ENCODE measurements at places on chromosomes 13 and 19.

DNA sequence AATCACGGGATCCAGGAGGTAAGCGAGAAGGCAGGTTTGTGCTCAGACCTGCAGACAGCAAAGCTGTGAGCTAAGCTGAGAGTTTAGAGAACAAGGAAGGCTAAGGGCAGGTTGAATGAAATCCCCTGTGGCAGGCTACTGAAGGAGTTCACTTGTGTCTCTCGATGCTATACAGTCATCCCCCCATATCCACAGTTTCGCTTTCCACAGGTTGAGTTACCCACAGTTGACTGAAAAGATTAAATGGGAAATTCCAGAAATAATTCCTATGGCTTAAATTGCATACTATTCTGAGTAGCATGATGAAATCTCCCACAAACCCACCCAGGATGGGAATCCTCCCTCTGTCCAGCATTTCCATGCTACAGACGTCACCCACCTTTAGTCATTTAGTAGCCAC, 49.6 kb downstream of the ABCC4 start:
- no peak for DNase-seq

- no peak for DNase-seq
Measured at GRCh38 chr19:19145281-19145680, 7.0 kb upstream of the TMEM161A start.

- no peak for DNase-seq
Measured at GRCh38 chr13:112791663-112792440, 102.0 kb downstream of the ATP11A start.

- DNase-seq: no peak
Measured at GRCh38 chr13:78215458-78216108, 297.0 kb upstream of the EDNRB start.

GRCh38 chr13:36979361-36980050, 19.6 kb downstream of the ALG5 start:
- no peak for DNase-seq

DNA sequence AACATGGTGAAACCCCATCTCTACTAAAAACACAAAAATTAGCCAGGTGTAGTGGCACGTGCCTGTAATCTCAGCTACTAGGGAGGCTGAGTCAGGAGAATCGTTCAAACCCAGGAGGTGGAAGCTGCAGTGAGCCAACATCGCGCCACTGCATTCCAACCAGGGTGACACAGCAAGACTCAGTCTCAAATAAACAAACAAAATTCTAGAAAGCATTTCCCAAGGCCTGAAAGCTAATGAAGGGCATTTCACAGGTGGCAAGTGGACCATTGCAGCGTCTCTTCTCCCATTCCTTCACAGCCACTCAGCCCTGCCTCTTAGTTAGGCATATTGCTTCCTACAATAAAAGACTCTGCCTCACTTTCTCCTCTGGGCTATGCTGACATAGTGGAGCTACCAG, 13.5 kb upstream of the RXFP2 start:
- DNase-seq: no peak

DNA sequence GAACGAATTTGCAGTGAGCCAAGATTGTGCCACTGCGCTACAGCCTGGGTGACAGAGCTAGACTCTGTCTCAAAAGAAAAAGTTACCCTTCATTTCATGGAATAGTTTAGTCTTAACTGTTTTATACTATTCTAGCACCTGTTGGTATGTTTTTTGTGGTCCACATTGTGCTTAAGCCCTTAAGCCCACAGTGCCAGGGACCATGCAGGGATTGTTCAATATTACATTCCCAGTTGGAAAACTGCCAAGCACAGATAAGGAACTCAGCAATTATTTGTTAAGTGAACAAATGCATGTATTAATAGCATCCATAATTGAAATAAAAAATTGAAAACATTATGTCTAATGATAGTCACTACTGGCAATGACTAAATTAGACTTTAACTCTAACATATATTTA, 193.5 kb downstream of the PCDH17 start:
- no peak for DNase-seq

DNA sequence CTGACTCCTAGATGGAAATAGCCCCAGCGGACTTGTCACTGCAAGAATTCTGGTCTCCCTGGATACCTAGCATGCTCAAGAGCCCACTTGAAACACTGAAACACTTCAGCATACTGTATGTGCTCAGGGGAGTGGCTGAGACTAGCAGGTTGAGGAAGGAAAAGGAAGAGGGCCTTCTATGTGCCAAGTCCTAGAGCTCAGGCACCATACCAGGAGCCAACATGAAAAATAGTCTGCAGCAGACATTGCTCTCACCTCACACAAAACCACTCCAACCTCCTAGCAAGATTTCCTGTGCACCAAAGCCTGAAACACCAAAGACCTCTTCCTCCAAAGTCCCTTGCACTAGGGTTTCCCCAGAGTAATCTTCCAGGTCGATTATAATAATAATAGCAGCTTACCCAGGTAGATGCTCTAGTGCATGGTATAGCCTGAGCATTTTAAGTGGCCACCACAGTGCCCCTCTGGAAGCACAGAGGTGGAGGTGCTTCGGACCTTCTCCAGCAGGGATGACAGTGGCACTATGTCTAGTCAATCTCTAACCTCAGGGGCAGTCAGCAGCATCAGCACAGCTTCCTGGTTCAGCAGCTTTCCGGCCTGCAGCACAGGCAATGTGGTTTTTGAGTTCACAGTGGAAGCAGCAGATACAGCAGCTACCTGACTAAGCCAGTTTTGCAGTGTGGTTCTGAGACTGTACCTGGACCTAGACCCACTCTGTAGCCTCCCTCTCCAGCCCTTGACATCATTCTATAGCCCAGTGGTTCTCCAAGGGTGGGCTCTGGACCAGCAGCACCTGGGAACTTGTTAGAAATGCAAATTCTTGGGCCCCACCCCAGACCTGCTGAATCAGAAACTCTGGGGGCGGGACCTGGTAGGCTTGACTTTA, 45.6 kb upstream of the UBE2L5 start:
- no peak for DNase-seq

- no peak for DNase-seq
Measured at GRCh38 chr13:76231522-76232167, 595.5 kb downstream of the LMO7 start.

DNA sequence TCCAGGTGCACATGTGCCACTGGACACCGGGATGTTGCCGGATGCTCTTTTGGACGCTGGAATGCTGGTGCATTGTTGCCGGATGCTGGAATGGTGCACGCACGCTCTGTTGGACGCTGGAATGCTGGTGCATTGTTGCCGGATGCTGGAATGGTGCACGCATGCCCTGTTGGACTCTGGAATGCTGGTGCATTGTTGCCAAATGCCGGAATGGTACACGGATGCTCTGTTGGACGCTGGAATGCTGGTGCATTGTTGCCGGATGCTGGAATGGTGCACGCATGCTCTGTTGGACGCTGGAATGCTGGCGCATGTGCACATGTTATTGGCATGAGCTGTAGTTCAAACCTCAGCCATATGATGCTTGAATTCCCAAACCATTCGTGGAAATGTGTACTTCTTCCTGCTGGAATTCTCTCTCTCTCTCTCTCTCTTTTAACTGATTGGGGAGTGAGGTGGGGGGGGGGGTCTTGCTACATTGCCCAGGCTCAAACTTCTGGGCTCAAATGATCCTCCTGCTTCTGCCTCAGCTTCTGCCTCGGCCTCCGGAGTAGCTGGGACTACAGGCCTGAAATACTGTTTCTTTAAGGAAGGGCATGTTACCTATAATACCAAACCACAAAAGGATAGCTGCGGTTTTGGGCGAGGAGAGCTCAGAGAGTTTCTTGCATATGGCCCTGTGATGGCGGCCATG, 1.2 kb upstream of the MCF2L start:
- no peak for DNase-seq

GRCh38 chr13:47846886-47847285, 154.2 kb downstream of the SUCLA2 start:
- DNase-seq: no peak

DNA sequence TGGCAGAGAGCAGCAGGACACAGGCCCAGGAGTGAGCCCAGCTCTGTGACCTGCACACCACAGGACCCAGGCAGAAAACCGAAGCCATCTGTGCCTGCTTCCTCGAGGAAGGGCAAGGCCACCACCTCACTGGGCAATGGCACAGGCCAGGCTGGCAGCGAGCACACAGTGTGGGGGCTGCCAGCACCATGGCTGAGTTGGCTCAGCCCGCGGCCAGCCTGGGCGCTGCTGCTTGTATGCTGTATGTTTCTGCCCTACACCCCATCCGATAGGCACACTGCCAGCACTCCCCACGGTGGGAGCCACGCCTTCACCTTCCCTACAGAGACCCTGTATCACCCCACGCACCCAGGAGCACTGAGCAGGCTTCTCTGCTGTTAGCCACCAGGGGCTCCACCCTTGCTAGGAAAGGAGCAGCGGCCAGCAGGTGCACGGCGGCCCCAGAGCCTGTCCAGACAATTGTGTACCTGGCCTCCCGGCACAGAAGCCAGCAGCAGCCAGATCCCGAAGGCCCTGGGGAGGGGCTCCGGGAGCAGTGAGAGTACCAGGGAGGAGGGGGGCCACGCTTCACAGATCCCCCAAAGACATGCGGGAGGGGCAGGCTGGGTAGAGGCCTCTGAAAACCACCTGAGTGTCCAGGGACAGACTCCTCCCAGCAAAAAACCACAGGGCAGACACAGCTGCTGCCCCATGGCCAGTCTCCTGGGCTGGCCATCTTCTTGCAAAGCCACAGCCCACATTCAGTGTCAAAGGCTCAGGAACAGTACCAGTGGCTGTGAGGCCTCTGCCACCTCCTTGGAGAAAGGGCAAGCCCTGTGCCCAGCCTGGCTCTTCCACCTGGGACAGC, 56.1 kb downstream of the MLLT1 start:
- DNase-seq: no peak

- DNase-seq: no peak
Measured at GRCh38 chr13:85729296-85729695, 69.9 kb downstream of the SLITRK6 start.

GRCh38 chr13:105070452-105070851, 1465.0 kb downstream of the EFNB2 start:
- DNase-seq: no peak

DNA sequence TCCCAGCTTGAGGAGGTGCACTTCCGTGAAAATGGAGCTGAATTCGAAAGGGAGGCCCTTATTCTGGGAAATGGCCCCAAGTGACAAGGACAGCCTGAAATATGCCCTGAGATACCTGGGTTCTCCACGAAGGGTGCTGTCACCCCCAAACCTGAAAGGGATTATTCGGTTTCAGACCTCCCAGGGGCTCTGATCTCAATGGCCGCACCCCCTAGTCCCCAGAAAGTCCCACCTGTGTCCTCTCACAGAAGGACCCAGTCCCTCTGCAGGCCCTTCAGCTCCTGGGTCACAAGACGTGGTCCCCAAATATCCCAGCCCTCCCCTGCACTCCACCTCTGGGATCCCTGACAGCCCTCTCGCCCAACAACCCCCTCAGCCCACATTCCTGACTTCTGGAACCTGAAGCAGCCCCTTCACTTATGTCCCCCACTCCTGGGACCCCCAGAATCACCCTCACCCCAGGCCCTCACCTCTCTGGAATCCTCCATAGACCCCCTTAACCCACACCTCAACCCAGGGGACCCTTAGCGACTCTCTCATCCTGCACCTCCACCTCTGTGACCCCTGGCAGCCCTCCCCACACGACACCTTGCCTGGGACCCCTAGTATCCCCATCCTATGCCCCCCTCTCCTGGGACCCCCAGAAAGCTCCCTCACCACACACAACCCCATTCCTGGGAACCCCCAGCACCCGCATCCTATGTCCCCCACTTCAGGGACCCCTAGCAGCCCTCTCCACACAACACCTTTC, 606 bp downstream of the SYNGR4 start:
- no peak for DNase-seq

DNA sequence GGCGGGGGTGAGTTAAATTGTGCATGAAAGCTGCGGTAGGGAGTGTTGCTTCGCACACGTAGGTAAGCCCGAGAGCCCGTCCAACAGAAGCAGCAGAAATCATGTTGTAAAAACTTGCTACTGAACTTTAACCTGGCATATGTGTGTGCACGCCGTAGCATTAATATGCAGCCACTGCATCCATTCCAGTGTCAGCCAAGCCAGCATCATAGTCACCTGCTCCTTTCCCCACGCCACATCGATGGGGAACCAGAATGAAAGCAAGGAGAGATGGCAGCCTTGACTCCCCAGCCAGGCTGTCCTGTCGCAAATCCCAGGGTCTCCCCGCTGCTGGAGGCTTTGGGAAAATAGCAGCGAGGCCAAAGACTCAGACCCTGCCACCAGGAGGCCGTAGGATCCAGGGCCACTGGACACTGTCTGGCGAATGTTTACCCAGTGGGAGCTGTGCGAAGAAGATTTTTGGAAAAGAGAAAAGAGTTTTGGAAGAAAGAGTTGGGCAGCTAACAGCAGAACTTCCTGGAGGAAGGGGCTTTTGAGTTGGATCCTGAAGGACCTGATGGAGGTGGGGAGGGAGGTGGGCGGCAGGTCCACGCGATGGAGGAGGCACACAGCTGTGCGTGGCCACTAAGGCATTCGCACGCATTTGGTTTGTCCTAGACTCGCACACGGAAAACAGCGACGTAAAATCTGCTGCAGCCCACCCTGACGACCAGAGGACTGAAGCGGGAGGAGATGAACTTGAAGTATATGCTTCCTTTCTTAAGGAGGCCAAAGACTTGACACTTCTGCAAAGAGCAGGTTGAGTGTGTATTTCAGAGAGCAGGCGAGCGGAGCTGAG, 48.7 kb upstream of the RANBP3 start:
- no peak for DNase-seq

DNA sequence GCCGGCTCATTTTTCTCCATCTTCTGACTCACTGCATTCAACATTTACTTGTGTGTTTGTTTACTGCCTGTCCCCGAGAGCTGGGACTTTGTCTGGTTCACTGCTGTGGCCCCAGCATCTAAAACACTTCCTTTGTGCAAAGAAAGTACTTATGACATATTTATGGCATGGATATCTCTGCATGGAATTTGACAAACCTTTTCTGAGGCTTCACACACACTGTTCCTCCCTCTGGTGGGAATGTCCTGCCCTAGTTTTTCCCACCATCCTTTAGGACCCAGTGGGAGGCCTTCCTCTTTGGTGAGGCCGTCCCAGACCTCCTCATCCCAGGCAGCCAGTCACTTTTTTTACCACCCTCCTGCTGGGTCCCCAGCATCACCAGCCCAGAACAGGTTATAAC, 1.4 kb upstream of the SRRM5 start:
- no peak for DNase-seq

DNA sequence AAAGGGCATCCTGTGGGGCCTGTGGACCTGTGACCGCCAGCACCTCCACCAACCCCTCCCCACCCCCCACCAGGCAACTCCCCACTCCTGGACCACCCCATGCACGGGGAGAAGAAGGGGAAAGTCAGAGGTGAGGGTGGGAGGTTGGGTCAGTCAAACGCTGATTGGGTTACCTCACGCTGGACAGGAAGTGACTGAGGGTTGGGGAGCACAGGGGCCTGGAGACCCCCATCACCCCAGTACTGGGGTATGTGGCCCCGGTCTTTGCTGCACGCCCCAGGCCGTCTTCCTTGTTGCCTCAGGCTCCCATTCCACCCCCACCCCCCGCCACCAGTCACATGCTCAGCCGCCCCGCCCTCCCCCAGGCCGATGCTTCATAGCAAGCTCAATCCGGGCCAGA, 59.0 kb downstream of the COLGALT1 start:
- no peak for DNase-seq

- no peak for DNase-seq
Measured at GRCh38 chr19:49422407-49423070, 702 bp downstream of the PTH2 start.

- DNase-seq: no peak
Measured at GRCh38 chr19:8697671-8698432, 743 bp downstream of the ACTL9 start.

- no peak for DNase-seq
Measured at GRCh38 chr19:20422216-20423205, 143.1 kb downstream of the ZNF737 start.

- no peak for DNase-seq
Measured at GRCh38 chr19:21587117-21587461, 81.7 kb downstream of the ZNF429 start.
